ENCODE measurements at places on chromosomes 4 and X.

GRCh38 chr4:186486172-186486571 is 69.2 kb downstream of the MTNR1A start:
- peak; percentile 58 for DNase-seq

DNA sequence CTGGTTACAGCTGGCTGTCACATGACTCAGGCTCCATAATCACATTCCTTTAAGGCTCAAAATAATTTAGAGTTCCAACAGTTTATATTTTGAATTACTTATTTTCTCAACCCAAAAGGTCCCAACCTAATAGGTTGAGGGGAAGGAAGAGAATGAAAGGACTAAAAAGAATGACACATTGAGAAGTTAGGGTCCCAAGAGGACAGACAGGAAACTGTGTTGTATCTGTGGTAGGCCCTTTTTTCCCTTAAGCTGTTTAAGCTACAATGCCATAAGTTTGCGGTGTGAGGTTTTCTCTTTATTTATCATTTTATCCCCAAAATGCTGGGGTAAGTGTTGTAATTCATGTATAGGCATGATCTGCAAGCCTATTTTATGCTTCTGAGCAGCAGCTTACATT is 290.2 kb downstream of the ZNF674 start:
- no peak for DNase-seq

GRCh38 chr4:126742048-126742447 is 890.7 kb upstream of the INTU start:
- no peak for DNase-seq

DNA sequence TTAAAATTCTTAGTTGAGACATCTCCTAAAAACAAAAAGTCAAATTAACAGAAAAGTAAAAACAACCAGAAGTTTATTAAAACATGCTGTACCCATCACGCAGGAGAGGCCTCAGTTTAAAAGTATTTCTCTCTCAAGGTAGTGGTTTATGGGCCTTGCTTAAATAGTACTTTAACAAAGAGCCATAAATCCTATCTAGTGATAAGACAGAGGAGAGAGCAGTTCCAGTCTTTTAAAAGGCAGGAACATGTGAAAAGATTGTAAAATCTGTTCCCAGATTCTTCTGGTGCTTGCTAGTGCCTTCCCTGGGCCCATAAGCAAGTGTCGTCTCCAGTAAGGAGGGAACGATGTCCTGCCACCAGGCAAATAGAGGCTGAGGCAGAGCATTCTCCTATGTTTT is 476.3 kb upstream of the ADGRL3 start:
- DNase-seq, result no peak

DNA sequence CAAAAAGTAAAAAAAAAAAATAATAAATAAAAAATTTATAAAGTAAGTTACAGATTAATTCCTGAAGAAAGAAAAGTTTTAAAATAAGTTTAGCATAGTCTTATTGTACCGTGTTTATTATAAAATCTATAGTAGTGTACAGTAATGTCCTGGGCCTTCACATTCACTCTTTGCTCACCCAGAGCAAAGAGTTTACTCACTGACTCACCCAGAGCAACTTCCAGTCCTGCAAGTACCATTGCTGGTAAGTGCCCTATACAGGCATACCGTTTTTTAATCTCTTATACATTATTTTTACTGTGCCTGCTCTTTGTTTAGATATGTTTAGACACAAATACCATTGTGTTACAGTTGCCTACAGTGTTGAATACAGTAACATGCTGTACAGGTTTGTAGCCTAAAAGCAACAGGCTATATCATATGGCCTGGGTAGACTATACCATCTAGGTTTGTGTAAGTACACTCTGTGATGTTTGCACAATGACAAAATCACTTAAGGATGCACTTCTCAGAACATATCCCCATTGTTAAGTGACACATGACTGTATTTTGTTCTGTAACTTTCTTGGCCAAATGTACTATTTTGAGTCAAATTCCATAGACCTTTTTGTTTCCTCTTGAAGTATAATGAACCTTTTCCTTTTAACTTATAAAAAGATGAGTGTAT is 199.0 kb upstream of the NUDT6 start:
- no peak for DNase-seq

GRCh38 chrX:42869659-42870476 is 91.9 kb upstream of the PPP1R2C start:
- no peak for DNase-seq

GRCh38 chr4:104516884-104517283 is 22.2 kb upstream of the CXXC4 start:
- no peak for DNase-seq

DNA sequence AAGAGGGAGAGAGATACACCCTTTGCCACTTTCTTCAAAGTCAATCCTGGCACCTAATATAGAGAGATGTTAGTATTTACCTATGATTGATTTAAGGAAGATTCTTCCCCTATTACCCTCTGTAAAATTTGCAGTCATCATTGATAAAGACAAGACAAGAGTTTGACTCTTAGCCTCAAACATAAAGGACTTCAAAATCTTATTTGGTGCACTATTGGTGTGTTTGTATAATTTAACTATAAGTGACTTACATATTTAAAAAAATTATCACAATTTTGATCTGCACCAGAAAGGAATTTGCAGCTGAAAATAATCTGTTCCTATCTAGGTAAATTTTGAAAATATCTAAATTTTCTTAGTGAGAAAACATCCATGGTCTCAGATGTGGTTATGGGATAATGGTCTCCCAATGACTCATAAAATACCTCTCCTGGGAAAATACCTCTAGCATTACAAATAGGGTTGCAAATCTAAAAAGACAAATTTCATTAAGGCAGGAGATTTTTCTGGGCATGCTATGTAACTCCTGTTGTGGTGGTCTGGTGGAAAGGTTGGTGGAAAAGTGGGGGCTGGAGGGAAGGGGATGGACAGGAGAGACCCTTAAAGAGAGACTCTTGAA is 173.6 kb upstream of the MED14 start:
- no peak for DNase-seq

- DNase-seq, result no peak
Measured at GRCh38 chr4:76950956-76951671, 1.6 kb downstream of the SEPTIN11 start.

GRCh38 chrX:49656533-49656932 is 39.3 kb downstream of the PAGE1 start:
- DNase-seq, result no peak

DNA sequence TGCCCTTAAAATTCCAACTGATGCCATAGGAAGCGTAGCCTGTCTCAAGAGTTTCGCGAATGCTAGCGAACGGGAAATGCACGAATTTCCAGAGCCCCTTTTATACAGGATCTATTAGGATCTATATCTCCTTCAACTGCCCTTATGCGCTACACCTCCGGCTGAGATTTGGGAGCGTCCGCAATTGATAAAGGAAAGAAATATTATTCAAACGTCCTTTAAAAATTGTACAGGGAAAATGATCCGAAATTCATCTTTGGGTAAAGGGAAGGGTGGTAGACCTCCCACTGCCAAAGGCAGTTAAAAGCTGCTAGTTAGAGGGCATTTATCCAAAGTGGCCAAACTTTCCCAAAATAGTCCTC is 609 bp downstream of the NR3C2 start:
- DNase-seq, result no peak

- DNase-seq, result peak; percentile 32
Measured at GRCh38 chr4:37970702-37971101, 10.5 kb downstream of the PTTG2 start.

GRCh38 chr4:17945303-17945702 is 76.3 kb downstream of the LCORL start:
- DNase-seq, result no peak

- peak; percentile 67 for DNase-seq
Measured at GRCh38 chr4:8341691-8342090, 72.1 kb downstream of the HTRA3 start.

DNA sequence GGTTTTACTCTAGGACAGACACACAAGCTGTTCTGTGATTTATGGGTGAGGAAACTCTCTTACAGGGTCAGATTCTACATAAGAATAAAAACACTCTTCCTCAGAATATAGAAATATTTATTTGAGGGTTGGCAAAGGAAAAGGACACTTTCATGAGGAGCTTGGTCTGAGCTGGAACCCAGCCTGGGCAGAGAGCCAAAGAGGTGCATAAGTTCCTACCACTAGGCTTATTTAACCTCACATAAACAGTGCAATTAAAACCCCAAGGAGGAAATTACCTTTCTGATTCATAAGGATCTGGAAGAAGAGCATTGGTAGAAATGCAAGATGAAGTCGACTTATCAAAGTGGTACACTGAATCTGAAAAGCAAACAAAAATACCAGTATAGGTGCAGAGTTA is 32.9 kb downstream of the SETD7 start:
- no peak for DNase-seq

Data from right hindlimb (tissue), 1 donor.